Stimulated activated CD8-positive, alpha-beta memory T cell treated with anti-CD3 and anti-CD28 coated beads, Interleukin-15, amount 100 ng/mL, for 48 hours (primary cell): ENCODE measurements at places on chromosomes 5 and 9.

- DNase-seq = no peak
Observed at GRCh38 chr5:173964506-173964905, 24.5 kb upstream of the C5orf47 start.

- no peak for DNase-seq
Observed at GRCh38 chr5:55173687-55174230, 782 bp upstream of the CDC20B start.

- DNase-seq = no peak
Observed at GRCh38 chr5:120055858-120056257, 408.2 kb upstream of the PRR16 start.

GRCh38 chr5:140213370-140213983 lies 38.5 kb downstream of the CYSTM1 start:
- no peak for DNase-seq

- no peak for DNase-seq
Observed at GRCh38 chr5:174501461-174502069, 222.8 kb upstream of the MSX2 start.

GRCh38 chr5:73388306-73388684 lies 60.3 kb downstream of the FOXD1 start:
- DNase-seq = no peak

GRCh38 chr9:20742833-20743232 lies 58.8 kb downstream of the FOCAD start:
- DNase-seq = no peak

DNA sequence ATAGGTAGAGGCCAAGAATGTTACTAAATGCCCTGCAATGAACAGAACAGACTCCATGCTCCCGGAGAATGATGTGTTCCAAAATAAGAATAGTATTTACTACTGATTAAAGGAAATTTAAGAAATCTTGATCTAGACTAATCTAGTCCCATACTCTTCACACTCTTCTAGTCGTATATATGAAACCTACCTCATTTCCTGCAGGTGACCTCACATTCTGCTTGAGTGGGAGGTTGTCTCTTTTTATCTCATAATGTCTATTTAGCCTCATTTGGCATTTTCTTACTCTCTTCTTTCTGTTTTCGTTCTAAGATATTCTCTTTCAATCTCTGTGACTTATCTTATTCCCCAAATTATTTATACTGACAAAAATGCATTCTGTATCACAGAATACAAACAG lies 9.2 kb upstream of the SHOC1 start:
- DNase-seq = no peak

GRCh38 chr9:36217256-36217968 lies 26.7 kb downstream of the CLTA start:
- DNase-seq = no peak

- no peak for DNase-seq
Observed at GRCh38 chr9:112168197-112168596, 6.9 kb downstream of the SUSD1 start.

GRCh38 chr5:15518786-15519185 lies 18.8 kb downstream of the FBXL7 start:
- DNase-seq = no peak

DNA sequence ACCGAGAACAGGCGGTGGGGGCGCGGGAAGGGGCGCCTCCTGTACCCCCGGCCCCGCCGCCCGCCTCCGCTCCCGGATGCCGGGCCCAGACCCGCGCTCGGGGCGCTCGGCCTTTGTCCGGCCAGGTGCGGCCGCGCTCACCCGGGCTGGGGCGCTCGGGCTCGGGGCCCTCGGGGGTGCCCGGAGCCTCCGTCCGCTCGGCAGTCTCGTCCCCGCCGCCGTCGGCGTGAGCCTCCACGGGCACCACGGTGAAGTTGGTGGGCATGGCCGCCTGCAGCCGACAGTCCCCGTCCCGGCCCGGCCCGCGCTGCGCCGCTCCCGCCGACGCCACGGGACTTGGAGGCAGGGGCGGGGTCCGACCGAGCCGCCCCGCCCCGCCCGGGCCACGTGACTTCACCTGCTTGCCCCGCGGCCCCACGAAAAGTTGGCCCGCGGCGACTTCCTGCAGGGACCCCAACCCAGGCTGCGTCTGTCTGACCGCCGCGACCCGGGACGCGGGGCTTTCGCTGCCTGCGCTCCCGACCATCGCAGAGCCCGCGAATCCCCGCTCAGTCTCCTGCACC lies at the start of gene SLC12A7:
Gene SLC12A7 (minus strand): TSS at position 337 of the 563 bp plus-strand sequence. CDS start 72 bp downstream, at position 265.
- DNase-seq = peak; percentile 43

GRCh38 chr5:106849266-106849665 lies 821.5 kb downstream of the EFNA5 start:
- DNase-seq = no peak

DNA sequence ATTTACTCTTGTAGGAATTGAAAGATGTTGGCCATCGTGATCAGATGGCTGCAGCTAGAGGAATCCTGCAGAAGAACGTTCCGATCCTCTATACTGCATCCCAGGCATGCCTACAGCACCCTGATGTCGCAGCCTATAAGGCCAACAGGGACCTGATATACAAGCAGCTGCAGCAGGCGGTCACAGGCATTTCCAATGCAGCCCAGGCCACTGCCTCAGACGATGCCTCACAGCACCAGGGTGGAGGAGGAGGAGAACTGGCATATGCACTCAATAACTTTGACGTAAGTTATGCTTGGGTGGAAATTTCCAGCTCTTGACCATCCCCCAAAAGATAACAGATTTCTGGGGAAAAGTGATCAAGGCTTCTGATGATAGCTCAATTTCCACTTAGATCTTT lies 50.6 kb downstream of the LRRTM2 start:
- no peak for DNase-seq

- DNase-seq = no peak
Observed at GRCh38 chr5:143161885-143162540, 241.5 kb downstream of the NR3C1 start.

GRCh38 chr9:82410306-82410705 lies 421.7 kb downstream of the SPATA31D1 start:
- DNase-seq = no peak

DNA sequence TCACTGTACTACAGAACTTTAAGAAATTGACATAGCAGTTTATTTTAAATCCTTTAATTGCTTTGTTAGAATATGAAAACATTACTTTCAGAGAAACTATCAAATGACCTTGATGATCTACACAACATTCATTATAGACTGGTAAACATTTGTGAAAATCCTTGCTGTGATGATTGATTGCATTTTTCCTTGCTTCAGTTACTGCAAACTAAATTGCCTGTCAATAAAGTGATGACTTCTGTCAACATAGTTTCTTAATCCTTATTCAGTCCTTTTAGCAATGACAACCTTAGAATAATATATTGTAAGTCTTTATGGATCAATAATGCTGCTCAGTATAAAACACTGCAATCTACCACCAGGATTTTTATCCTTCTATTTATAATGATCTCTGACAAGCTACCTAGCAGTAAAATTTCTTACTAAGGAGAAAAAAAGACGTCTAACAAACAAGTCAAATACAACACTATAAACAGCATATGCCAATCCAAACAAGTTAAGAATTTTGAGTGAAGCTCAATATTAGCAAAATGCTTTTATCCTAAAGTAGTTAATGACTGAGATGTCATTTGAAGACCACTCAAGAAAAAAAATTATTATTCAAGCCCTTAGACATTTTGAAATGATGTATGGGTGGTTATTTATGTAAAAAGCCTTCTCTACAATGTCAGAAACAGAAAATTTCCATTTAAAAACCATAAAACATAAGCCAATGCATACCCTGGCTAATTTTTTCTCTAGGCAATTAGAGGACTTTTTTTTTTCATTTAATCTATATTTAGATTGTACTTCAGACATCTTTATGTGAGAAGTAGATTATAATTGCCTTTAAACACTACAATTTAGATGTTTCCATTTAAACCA lies 105.5 kb downstream of the FBXL17 start:
- no peak for DNase-seq

- no peak for DNase-seq
Observed at GRCh38 chr9:37988602-37989001, 80.4 kb downstream of the SHB start.

DNA sequence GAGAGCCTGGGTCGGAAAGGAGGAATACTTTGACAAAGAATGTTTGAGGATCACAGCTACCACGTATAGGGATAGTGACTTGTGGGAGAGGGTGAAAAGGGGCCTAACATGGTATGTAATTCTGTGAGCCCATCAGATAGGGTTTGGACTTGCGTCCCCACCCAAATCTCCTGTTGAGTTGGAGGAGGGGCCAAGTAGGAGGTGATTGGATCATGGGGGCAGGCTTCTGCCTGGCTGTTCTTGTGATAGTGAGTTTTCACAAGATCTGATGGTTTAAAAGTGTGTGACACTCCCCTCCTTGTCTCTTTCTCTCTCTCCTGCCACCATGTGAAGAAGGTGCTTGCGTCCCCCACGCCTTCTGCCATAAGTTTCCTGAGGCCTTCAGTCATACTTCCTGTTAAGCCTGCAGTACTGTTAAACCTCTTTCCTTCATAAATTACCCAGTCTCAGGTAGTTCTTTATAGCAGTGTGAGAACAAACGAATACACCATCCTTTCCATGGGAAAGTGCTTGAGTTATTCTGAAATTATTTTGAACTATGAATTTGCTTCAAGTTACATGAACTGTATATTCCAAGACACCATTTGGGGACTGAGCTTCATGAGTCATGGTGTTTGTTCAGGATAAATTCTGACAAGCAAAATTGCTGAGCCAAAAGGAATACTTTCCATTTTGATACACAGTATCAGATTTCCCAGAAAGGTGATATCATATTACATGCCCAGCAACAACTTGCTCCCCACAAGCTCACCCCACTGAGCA lies 68.8 kb upstream of the SSBP2 start:
- DNase-seq = no peak
